ENCODE measurements at places on chromosomes 12 and 14.

DNA sequence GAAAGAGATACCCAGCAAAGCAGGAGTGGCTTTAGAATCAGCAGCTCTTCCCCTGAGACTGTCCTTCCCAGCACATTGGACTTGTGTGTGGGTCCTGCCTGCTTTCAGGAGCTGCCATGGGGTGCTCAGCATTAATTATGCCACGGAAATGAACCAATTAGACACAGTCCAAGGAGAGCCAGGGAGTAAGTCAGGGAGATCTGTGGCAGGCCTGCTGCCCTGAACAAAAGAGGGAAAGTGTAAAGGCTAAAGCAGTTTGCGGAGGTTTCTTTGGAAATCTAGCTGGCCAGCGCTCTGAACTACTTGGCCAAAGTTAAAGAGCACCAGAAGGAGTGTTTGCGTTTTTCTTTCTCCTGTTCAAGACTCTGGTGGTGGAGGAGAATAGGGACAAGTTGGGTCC lies 65.7 kb upstream of the SRSF5 start:
- DNase-seq = no peak

DNA sequence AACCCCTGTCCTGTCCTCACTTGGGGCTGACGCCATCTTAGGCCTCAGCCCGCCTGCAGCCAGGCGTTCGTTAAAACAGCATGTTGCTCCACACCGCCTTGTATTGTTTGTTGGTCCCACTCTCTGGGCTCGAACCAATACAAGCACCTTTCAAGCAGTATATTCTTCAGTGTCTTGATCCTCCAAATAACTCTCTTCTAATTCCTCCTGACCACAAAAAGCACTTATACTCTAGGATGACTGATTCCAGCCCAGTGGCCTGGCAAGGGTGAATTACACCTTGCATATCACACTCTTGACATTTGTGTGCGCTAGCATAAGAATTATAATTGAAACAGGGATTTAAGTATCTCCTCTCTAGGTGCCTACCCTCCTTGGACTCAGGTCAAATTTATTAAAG lies 7.1 kb downstream of the CCER1 start:
- no peak for DNase-seq

DNA sequence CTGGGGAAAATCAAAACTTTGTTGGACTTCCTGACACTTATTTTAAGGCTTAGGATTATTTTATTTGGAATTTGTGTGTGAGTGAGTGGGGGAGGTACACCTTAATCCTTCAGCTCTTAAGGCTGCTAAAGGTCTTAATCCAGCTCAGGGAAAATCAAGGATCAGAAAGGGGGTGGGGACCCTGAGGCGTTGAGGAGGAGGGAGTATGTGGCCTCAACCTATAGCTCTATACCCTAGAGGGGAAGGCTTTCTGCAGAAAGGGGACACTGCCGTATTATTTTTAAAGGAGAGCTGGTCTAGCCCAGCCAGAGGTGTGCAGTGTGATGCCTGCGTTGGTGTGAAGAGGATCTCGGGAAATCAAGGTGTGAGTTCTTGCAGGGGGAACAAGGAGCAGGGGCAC lies 20.0 kb downstream of the IRF2BPL start:
- no peak for DNase-seq

- no peak for DNase-seq
These were observed 145.0 kb downstream of the SAMD4A start for GRCh38 chr14:54711812-54712464.

GRCh38 chr14:75875958-75876357 lies 105.8 kb downstream of the TGFB3 start:
- no peak for DNase-seq

DNA sequence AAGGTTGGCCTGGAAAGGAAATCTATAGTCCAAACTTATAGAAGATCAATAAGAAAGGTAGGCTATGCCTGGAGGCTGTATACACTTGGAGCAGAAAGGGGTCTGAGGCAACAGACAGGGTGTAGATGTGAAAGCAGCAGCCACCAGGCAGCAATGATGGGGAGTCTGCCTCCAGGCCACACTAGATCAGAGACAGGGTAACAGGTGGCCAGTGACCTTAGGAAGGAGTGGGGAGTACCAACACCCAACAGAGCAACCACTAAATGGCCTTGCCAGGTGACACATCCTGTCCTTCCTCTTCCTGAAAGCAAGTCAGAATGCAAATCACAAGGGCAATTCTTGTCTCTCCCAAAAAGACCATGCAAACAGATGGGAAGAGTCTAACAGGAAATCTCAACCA lies 46.4 kb upstream of the NID2 start:
- DNase-seq = no peak

DNA sequence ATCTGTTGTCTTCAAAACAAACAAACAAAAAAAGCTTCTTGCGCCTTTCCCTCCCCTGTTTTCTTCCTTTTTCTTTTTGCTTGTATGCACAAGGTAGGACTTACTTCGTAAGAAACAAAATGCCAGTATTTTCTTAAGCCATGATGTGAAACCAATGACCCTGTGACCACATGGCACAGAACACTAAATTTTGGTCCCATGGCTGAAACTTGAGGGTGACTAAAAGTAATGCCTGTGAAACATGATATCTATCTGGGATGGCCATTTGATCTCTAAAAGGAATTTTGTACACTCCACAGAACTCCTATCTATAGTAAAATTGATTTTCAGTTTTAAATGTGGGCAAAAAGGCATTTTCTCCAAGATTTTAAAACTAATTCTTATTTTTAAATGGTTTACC lies 63.6 kb downstream of the PAPOLA start:
- no peak for DNase-seq

DNA sequence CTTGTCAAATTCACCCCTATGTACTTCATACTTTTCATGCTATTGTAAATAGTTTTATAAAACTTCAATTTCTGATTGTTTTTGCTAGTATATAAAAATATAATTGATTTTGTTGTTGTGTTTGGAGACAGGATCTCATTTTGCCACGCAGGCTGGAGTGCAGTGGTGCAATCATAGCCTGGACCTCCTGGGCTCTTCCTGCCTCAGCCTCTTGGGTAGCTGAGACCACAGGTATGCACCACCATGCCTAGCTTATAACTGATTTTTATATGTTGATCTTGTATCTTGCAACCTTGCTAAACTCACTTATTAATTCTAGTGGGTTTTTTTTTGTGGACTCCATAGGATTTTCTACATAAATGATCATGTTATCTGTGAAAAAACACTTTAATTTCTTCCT lies 23.5 kb downstream of the ATP5MC2 start:
- DNase-seq = no peak

DNA sequence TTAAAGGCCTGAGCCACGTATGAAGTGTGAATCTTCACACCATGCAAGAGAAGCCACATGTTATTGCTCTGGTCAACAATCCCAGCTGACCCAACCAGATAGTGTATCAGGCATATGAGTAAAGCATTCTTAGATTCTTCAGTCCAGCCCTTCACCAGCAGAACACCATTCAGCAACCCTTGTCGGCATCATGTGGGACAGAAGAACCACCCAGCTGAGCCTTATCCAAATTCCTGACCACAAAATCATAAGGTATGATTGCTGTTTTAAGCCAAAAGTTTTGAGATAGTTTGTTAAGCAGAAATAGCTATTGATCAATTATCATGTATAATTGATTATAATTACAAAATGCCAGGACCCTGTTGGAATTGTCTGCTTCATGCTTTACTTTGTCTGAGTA lies 664.9 kb downstream of the VRK1 start:
- no peak for DNase-seq

DNA sequence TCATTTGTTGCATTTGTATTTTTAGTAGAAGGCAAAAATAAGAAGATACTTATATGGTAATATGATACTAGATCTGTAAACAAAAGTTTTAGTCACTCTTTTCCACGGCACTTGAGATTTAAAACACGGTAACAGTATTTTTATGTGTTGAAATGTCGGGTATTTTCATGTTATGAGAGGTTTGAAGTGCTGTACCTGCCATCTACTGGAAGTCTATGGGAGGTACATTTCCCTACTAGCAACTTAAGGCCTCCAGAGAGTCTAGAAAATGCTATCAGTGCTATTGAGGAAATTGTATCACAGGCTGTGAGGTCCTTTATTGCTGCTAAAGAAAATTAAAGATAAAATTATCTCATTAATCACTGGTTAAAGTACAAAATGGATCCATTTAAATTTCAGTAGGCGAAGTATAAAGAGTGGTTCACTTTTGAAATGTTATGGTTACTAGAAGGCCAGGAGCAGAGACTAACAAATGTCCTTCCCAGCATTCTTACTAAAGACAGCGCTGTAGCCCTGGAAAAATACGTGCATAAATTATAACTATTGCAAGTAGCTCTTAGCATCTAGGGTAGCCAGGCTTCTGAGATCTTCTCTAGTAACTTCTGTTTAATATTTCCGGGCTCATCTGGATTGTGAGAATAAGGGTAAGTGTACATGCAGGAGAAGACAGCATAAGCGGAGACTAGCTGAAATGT lies 77.6 kb upstream of the PRKD1 start:
- DNase-seq = peak; percentile 22

DNA sequence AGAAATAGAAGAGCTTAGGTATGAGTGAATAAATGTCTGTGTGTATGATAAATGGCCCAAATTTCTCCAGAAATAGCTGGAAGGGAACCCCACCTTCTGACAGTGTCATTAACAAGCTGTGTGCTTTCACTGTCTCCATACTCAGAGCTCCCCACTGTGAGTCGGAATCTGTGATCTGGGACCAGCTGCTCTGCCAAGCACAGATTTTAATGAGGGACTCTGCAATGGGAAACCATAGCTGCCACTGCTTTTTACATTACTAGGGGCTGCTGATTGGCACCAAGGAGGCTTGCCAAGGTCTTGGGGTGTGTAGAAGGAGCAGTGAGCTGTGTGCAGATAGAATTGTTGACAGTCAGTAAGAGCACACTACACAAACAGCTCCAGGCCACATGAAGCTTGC lies 244.2 kb upstream of the CCDC196 start:
- no peak for DNase-seq

DNA sequence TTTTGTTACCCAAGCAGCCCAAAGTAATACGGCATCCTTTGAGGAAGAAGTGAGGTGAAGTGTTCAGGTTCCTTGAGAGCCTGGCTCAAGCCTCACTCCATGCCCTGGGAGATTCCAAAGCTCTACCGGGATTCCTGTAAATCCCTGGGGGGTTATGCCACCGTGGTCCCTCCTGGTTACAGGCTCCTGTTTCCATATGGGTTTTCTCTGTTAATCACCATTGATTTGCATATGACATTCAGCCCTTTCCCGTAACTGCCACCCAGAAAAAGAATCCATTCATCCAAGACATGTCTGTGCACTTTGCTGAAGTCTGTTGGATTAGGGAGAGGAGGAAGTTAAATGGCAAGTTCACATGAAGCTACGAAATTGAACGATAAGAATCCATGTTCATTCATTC lies 27.9 kb upstream of the CCDC60 start:
- DNase-seq = no peak

DNA sequence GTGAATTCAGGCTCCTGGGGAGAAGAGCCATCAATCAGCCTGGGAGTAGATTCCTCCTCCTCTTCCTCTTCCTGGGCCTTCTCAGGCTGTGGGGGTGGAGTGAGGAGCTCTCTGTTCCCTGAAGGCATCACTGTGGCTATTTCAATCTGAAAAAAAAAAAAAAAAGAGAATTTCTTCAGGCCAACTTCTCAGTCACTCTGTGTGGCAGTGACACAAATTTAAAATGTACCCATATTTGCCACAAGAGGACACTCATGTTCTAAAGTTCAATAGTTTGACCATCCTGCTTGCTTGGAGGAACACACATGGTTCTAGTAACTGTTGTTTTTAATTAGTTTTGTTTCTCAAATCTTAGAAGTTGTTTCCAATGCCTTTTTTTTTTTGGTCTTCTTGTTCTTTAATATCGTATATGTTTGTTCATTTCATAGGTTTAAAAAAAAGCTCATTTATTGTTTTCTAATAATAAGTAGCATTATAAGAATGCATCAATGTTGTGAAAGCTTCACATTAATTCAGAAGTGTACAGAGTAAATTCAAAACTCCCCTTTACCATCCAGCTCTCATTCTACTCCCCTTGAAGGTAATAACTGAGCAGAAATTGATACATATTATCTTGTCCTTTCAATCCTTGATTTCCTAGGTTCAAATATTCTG lies 23.3 kb upstream of the CCER1 start:
- peak; percentile 25 for DNase-seq

DNA sequence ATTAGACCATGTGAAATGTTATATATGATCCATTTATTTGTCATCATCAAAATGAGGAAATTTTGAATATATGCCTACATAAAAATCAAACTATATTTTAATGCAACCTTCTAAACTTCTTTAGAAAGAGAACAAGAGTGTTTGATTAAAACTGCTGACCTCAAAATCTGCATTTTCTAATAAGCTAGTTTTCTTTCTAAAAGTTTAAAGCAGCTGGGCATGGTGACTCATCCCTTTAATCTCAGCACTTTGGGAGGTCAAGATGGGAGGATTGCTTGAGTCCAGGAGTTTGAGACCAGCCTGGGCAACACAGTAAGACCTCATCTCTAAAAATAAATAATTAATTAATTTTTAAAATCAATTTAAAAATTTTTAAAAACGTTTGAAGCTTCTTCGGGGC lies 36.2 kb downstream of the GNPTAB start:
- DNase-seq = no peak

DNA sequence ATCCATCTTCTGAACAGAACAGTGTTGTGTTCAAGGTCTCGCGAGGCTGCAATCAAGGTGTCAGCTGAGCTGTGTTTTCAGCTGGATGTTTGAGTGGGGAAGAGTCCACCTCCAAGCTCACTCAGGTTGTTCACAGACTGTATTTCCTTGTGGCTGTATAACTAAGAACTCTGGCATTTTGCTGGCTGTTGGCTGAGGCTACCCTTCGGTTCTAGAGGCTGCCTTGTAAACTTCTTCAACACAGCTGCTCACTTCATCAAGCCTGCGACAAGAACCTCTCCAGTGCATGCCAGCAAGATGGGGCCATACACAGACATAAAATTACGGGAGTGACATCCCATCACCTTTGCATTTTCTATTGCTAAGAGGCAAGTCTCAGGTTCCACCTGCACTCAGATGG lies 12.7 kb downstream of the FOS start:
- no peak for DNase-seq

GRCh38 chr14:106613256-106613655 lies 1086.9 kb downstream of the TMEM121 start:
- no peak for DNase-seq

GRCh38 chr14:58571256-58571655 lies 66.5 kb upstream of the DACT1 start:
- no peak for DNase-seq

GRCh38 chr12:90441431-90441830 lies 513.5 kb downstream of the CCER1 start:
- DNase-seq = no peak

- no peak for DNase-seq
These were observed 925 bp upstream of the MIPOL1 start for GRCh38 chr14:37196604-37197420.

GRCh38 chr12:110743571-110744093 lies 941 bp upstream of the PPP1CC start:
- no peak for DNase-seq

All from NCI-H1105 (cell line).